ENCODE measurements at places on chromosomes 6 and 20. TPM values are rescaled to one million over a fixed set of nuclear protein-coding genes. Genes with fewer than 3 reads are reported as not detected.
A peak's percentile ranks its signal among the peaks of the same experiment; 100 is the strongest.

GRCh38 chr6:33278392-33278741 lies 1.4 kb downstream of the B3GALT4 start:
- DNase-seq = no peak

DNA sequence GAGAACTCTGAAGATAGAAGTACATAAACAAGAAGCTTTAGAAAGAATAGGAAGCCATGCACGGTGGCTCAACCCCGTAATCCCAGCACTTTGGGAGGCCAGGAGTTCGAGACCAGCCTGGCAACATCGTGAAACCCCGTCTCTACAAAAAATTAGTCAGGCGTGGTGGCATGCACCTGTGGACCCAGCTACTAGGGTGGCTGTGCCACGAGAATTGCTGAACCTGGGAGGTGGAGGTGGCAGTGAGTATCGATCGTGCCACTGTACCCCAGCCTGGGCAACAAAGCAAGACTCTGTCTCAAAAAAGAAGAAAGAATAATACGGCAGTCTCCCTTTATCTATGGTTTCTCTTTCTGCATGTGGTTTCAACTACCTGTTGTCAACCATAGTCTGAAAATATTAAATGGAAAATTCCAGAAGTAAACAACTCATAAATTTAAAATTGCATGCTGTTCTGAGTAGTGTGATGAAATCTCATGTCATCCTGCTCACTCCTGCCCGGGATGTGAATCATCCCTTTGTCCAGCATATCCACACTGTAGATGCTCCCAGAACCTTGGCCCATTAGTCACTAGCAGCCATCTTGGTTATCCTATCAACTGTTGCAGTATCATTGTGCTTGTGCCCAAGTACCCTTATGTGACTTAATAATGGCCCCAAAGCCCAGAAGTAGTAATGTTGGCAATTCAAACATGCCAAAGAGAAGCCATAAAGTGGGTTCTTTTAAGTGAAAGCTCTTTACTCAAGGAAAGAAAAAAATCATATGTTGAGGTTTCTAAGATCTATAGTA lies 22.1 kb downstream of the DEK start:
- peak; percentile 94 for DNase-seq

EYS gene
- total RNA-seq = under 0.01 TPM

DNA sequence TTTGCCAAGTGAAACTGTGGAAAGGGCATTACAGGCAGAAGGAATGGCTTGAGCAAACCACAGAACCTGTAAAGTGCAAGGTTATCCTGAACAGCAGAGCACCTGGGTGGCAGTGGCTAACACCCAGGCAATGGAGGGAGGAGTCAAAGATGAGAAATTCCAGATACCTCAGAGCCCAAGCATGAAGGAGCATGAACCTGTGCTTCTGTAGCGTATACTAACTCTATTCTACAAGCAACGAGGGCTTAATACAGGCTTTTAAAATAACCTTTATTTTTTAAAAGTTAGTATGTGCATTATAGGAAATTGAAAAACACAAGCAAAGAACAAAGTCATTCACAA lies 77.0 kb downstream of the CNBD2 start:
- no peak for DNase-seq

DNA sequence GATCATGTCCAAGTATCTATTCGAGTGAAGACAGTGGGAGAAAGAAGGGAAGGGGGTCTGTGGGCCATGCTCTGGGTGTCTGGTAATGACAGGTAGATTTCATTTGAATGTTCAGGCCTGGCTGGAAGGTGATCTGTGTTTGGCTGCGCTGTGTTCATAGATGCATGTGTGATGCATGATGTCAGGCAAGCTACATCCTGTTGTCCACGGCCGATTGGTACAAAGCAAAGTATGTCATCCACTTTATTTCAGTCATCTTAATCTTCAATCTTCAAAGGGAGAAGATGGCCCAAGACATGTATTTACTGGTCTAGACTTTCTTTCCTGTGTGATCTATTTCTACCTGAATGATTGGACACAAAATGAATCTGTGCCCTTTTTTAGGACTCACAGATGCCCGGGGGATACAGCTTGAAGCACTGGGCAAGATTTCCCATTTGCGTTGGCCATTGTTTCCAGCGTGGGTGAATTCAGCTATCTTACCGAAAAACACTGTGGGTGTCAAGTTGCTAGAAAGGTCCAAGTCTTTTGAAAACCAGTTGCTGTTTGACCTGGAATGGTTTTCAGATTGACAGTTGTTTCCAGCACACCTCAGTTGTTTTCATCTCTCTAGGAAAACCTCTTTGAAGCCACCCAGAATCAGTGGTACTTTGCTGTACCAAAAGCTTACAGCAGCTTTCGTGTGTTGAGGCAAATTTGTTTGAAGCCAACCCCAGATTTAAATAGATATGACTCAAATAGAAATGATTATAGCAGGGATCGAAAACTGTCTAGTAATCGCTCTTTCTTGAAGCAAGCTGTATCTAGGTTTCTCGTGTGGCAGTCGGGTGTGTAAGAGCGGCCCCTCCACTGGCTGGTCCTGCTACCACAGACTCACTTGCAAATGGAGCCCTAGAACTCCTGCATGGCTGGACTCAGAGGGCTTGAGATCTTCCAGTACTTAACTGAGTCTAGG lies 27.2 kb downstream of the DUSP22 start:
- no peak for DNase-seq

- DNase-seq = no peak
These were observed 127.5 kb downstream of the TAF4 start for GRCh38 chr20:61937963-61938838.

GRCh38 chr20:50259705-50260478 lies 69.3 kb downstream of the CEBPB start:
- no peak for DNase-seq

HLA-DRB5 gene
- total RNA-seq = not detected

HRH3 gene
- not detected for total RNA-seq

SERPINB1 gene
- 6.1 TPM for total RNA-seq

RBBP8NL gene
- not detected for total RNA-seq

DNA sequence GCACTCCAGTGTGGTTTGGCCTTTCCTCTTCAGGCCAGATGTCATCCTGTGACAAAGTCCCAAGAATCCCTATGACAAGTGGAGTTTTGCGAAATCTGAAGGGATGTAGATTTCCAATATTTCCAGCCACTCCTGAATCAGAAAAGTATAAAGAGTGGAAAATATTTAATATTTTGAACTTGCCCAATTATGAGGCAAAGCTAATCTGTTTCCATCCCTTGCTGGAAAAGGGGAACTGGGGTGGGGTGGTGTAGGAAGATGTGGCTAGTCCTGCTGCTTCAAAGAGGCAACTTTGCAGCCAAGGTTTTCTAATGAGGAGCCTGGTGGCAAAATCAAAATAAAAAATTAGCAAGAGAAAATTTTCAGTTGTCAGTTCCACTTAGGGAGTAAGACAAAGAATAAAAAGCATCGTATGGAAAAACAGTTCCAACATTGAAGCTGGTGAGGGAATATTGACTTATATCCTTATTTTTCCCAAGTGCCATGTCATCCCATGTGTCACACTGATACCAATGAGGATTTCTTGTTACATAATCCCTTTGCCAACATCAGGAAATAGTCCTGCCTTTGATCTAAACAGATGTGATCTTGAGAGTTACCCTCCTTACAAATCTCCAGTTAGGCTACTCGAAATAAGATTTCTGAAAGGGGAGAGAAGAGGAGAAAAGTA lies 480.0 kb upstream of the JARID2 start:
- DNase-seq = no peak

DNA sequence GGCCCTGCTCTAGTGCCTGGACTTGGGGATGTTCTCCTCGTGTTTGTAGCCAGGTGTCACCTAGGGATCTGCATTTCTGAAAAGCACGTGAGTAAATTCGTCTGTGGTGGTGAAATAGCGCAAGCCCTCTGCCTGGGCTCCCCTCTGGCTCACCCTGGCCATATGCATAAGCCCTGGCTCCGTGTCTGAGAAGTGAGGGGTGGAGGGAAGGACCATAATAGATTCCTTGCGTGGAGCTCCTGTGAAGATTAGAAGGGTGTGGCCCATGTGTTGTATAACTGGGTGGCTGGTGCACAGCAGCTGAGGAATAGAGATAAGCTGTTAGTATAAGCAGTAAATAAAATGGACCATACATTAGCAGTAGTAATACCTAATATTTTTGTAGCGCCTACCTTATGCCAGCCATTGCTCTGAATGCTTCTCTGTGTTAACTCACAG lies 4.8 kb downstream of the BCAS1 start:
- DNase-seq = no peak

GRCh38 chr6:52786249-52786956 lies 17.2 kb downstream of the GSTA1 start:
- DNase-seq = no peak

SNAP25 gene
- 1.1 TPM for total RNA-seq

- DNase-seq = no peak
These were observed 1131.8 kb downstream of the GRIK2 start for GRCh38 chr6:102525336-102525735.

GRCh38 chr20:37970856-37971245 lies 62.4 kb downstream of the TTI1 start:
- DNase-seq = no peak

GRCh38 chr6:154476494-154476893 lies 34.0 kb downstream of the CNKSR3 start:
- no peak for DNase-seq

DNA sequence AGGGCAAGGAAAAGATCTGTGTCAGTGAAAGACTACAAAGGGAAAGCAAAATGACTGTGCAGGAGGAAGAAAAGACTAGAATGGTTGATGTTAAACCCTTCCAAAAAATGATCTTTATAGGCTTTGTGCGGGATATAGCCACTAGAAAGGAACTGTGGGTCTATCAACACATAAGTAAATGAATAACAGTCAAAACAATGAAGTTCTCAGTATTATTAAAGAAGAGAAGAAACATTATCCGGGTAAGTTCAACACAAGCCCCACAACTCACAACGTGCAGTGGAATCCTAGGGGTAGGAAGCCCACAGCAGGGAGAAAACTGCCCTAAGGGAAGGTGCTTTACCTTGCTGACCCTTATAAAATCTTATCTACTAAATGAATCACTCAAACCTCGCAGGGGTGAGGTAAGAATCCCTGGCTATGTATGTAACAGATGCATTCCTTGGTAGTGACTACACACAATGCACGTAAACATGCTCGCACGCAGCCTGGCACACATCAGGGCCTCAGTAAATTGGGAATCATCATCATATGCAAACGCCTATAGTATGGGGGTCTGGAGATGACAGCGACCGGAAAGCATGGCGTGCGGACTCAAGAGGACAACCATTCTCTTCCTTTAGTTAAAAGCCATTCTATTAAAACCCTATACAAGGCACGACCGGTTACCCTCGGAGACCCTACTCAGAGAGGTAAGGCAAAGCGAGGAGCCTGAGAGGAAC lies 11.3 kb downstream of the TFAP2A start:
- DNase-seq = peak; percentile 85

BMP6 gene
- total RNA-seq = 0.28 TPM

- DNase-seq = no peak
These were observed at the start of gene HNF4A for GRCh38 chr20:44355498-44356352. Gene HNF4A, plus strand, starts transcription at chr20:44355699. Its CDS starts 106 bp downstream, at chr20:44355805.

CDC40 gene
- 16.8 TPM for total RNA-seq

- DNase-seq = peak; percentile 57
These were observed 102.3 kb downstream of the HIVEP2 start for GRCh38 chr6:142842418-142843261.

GRCh38 chr20:9119776-9120175 lies 50.9 kb downstream of the PLCB4 start:
- DNase-seq = no peak

VSX1 gene
- total RNA-seq = not detected

DNA sequence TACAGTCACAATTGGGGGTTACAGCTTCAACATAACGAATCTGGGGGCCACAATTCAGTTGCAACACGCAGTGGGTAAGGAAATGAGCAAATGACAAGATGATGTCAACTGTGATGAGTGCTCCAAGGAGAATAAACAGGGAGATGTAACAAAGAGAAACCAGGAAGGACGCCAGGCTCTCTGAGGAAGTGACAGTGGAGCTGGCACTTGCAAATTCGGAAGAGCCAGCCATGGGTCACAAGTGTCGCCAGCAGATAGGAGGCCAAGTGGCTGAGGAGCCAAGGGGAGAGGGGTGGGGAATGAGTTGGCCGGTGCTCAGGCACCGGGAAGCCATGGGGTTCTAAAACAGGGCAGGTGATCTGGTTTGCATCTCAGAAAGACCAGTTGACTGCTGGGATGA lies 136.4 kb downstream of the EYA2 start:
- no peak for DNase-seq

TRIM31 gene
- total RNA-seq = not detected

GRCh38 chr6:103872678-103873077 lies 987.0 kb downstream of the HACE1 start:
- DNase-seq = no peak

GRCh38 chr6:116047173-116047933 lies 13.3 kb downstream of the FRK start:
- DNase-seq = peak; percentile 50

DNA sequence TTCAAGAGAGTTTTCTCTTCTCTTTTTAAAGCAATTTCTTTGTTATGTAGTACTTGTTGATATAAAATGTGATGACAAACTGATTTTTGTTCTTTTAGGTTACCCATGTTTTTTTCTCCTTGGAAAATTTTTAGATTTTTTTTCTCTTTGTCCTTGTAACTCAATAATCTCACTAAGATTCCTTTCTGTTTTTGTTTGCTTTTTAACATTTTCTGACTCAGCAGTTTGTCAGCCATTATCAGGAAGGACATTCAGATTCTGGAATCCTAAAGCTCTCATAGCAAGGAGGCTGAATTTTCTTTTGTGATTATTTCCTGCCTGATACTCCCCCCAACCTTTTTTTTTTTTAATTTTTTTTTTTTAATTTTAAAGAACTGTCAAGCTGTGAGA lies 75.2 kb upstream of the CITED2 start:
- DNase-seq = peak; percentile 55

DNA sequence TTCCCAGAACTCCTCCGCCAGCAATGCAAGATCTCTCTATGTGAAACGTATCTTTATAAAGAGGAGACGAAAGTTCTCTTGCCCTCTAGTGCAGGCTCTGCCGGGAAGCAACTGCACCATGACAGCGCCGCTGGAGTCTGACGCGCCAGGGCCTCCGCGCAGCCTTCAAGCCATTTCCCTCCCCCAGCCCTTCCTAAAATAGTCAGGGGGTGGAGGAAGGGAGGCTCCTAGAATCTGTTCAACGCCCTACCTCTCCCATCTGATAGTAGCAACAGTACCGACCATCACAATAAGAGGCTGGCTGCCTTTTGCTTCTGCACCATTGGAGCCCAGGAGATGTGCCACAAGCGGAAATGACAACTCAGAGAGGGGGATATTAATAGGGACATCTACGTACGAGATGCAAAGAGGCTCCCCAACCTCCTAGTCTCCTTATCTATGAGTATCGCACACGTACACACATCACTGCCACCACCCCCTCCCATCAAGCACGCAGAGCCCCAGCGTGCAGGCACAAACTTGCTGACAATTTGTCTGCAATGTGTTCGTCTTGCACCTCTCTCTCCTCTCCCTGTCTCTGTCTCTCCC lies 1.0 kb downstream of the SYNE1 start:
- peak; percentile 51 for DNase-seq

GRCh38 chr6:99467509-99468106 lies 42.5 kb upstream of the PNISR start:
- DNase-seq = peak; percentile 32
